ENCODE measurements at places on chromosomes 4 and X.

GRCh38 chr4:93080316-93080715 is 748.2 kb upstream of the ATOH1 start:
- DNase-seq, result no peak

DNA sequence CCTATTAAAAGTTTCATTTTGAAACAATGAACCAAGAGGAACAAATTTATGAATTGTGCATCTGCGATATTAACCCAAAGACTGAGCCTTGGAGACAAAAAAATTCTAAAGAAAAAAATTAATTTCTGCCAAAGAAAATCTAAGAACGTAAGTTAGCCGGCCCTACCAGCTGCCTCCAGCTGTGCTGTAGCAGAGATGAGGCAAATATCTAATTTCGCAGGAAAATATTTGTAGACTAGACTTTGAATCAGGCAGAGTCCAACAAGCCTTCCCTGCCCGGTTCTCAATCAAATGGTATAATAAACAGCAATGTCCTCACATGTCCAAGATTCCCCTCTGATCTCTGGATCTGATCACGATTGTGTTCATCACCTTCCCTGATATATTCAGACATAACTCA is 21.2 kb upstream of the SMIM20 start:
- DNase-seq, result no peak

- DNase-seq, result no peak
These were observed 126.3 kb downstream of the NEK1 start for GRCh38 chr4:169485791-169486742.

DNA sequence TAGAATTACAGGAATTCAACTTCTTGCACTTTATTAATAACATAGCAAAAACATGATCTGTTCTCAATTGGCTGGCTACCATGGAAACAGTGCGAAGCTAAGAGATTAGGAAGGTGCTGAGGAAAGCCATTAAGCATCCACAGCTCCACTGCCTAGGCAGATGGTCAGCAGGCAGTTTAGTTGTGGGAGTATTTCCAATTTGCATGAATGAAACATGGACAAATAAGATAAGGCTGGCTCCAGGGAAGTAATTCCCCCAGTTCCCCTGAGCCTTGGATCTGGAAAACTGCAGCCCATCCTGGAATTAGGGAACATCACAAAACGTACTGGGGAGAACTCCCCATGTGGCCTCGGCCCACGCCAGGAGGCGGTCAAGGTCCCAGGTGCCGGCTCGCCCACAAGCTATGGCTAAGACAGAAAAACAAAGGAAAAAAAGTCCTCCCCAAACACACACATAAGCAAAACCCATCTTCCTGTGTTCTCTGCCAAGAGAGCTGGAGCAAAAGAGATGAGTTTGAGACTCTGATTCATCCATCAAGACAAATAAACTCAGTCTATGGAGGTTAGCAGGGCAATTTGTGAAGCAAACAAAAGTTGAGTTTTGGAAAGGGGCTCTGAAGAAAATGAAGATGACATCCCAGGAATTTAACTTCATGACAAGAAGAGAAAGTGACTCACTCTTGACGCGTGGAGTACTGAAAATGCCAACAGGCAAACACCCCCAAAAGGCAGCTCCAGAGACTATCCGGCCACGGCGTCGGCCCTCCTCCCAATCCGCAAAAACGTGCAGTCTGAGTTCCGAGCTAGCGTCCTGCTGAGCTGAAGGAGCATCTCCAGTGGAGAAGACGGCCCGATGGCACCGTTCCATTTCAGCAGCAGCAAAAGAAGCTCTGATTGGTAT is 45.1 kb downstream of the IGFBP7 start:
- DNase-seq, result no peak

- no peak for DNase-seq
These were observed 2.1 kb upstream of the GPC4 start for GRCh38 chrX:133417364-133417763.

- DNase-seq, result no peak
These were observed 6.1 kb upstream of the PAGE1 start for GRCh38 chrX:49701933-49702332.

DNA sequence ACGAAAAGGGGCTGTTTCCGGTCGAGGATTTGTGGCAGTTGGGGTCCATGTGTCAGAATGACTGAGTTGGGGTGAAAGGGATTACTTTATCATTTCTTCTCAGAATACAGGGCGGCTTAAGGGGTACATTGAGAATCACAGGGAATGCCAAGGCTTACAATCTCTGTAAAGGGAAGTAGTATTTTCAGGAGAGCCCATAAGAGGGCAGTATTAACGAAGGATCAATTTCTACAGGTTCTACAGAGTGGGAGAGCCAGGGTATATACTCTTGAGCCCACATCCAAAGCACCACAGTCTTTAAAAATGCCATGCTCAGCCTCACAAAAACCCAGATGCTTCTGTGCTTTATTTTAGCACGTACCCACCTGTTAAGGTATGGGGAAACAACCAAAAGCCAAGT is 67.7 kb upstream of the ZXDA start:
- no peak for DNase-seq

- DNase-seq, result no peak
These were observed 320.1 kb downstream of the BMPR1B start for GRCh38 chr4:95077864-95078263.

DNA sequence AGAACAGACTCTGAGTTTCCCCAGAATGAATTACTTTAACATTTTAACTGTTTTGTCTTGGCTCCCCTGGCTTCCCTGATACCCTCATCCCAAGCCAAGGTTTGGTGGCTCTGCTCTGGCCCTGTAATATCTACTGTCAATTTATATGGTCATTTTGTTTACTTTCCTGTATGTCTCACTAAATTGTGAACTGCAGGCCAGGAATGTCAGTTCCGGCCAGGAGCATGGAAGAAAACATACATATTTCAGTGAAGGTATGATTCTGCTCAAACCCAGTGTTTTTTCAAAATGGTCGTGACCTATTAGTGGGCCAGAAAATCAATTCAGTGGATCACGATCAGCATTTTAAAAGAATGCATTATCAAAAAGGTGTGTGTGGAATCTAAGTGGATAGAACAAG is 1.2 kb downstream of the RPGR start:
- no peak for DNase-seq

DNA sequence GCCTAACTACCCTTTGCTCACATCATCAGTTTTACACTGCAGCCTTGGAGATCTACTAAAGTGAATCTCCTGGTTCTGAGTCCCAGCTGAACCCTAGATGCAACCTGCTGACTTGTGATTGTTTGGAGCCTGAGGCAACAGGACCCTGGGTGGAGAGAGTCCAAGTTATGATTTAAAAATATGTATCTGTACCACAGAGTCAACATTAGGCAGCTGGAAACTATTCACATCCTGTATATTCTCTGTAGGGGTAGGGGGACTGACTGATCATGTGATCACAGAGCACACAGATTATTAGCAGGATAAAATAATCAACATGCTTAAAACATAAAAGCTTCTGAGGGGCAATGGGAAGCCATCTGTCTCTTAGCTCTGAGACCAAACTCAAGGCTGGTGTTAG is 52.1 kb downstream of the CT47B1 start:
- no peak for DNase-seq
